ENCODE measurements at places on chromosomes 1 and 21.

DNA sequence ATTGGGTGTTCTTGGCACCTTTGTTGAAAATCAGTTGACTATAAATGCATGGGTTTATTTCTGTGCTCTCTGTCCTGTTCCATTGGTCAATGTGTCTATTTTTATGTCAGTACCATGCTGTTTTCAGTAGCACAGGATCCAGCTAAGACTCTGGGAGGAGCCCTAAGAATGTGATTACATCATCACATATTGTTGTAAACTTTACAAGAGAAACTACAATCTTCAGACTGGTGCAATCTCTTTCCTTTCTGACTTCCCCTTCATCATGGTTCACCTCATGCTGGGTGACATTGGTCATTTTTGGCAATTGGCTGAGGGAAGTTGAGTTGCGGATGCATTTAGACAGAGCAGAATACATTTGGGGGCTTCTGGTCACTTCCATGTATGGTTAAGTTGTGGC is 88.4 kb downstream of the C21orf91 start:
- DNase-seq = no peak

- DNase-seq = no peak
Measured at GRCh38 chr21:43740497-43741156, 21.7 kb downstream of the PDXK start.

DNA sequence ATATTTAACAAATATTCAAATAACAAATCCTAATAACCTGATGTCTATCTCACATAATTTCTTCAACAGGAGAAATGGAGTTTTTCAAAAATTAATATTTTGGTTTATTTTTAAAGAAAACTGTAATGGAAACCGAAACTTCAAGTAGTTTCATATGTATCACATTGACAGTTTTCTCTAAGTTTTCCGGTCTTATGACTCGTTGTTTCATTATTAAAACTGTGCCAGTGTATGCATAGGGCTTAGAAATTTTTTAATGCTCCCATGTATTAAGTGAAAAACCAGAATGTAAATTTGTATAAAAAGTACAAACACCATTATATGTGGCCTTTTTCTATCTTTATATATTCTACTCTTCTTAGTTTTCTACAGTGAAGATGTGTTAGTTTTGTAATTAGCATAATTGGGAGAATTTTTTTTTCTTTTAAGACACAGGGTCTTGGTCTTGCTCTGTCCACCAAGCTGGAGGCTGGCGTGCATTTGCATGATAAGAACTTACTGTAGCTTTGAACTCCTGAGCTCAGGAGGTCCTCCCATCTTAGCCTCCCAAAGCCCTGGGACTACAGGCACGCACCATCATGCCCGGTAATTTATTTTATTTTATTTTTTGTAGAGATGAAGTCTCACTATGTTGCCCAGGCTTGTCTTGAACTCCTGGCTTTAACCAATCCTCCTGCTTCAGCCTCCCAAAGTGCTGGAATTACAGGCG is 43.9 kb upstream of the SAMSN1 start:
- no peak for DNase-seq

- no peak for DNase-seq
Measured at GRCh38 chr1:75522389-75522788, 88.5 kb downstream of the SLC44A5 start.

DNA sequence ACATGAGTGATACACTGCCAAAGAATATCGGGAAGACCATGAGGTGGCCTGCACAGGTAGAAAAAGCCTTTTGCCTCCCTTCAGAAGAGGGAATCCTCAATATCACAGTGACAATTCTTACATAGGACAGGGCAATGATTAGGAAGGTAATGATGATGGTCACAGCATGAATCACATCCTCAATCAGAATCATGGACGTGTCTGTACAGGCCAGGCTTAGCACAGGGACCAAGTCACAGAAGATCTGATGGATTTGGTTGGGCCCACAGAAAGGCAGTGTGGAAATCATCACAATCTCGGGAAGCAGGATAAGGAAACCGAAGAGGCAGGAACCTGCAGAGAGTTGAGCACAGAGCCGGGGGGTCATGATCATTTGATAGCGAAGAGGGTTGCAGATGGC is 3.2 kb downstream of the OR6K3 start:
- DNase-seq = no peak

GRCh38 chr1:199646761-199647160 is 380.7 kb upstream of the NR5A2 start:
- DNase-seq = no peak

DNA sequence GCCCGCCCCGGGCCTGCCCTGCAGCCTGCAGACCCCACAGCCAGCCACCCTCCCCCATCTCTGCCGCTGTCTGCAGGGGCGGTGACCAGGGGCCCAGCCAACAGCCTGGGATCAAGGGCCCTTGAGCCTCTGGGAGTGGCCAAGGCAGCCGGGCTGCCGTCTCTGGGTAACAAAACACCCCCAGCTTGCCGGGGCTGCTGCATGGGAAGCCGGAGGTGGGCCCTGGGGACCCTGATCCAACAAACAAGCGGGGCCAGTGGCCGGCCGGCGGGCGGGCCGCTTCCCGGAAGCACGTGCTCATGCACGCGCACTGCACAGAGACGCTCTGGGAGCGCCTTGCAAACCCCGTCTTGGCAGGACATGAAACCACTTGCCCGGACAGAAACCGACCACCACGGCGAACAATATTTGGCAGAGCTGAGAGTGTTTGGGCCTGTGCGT is 13.2 kb downstream of the MEGF6 start:
- DNase-seq = no peak

- DNase-seq = no peak
Measured at GRCh38 chr1:97379387-97380075, 541.3 kb downstream of the DPYD start.

GRCh38 chr1:165915932-165916348 is 88.5 kb downstream of the UCK2 start:
- DNase-seq = no peak

- no peak for DNase-seq
Measured at GRCh38 chr1:41855713-41856112, 63.0 kb downstream of the HIVEP3 start.

DNA sequence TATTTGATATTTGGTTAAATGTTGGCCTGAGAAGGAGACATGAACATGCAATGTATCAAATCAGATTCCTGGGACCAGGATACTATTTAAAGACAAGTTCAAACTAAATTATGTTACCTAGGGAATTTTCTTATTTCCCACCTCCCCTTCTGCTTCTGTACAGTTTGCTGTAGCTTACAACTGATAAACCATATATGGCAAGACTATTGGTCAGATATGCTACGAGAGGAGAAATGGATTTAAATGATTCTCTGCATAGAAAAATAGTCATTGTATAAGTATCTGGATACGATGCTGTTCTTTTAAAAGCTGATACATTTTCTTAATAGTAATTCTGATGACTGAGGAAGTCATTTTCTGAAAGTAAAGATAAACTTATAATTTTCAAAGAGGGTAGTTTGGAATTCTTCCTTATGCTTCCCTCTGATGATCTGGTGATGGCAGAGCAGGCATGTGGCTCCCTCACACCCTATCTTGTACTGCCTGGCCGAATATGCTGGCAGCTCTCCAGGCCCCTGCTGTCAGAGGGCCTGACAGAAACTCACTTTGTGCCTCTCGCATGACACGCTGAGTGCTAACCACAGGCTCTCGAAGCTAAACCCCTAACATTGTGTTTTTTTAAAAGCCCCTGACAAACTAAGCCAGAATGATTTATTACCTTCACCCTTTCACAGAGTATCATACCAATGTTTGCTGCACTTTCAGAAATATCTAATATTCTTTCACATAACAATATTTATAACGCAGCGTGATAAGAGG is 19.4 kb downstream of the RRP15 start:
- no peak for DNase-seq

Data from left renal pelvis (tissue), 4 donors.